ENCODE measurements at places on chromosomes 1 and 21.

- DNase-seq: no peak
Observed at GRCh38 chr21:15301736-15302135, 236.9 kb upstream of the NRIP1 start.

GRCh38 chr1:184941410-184941733 lies 32.9 kb downstream of the NIBAN1 start:
- no peak for DNase-seq

DNA sequence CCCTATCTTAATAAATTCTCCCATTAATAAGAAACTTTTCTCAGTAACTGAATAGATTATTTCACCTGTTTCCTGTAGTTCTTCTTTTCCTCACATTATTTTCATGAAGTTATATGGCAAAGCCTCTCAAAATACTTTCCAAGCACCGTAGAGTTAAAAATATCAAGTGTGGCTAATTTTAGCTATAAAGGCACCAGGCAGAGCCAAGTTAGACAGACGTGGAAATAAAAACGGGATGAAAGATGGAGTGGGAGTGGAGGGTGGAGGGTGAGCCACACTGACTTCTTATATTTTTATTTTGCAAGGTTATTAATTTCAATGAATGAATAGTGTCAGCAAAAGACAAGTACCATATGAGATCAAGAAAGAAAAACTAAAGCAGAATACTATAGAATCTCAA lies 71.7 kb downstream of the ENAH start:
- no peak for DNase-seq

DNA sequence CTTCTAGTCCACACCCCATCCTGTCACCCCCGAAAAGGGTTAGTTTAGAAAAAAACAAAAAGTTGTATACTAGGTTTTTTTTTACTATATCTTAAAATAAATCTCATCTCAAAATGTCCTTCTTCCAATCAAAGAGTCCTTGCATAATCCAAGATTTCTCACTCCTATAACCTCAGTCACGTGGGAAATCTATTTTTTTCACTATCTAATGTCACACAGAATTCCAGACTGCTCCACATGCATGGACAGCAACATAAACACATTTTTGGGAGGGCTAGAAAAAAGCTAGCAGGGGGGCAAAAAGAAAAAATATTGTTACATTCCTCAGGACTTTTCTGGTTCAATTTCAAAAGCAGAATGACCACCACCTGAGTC lies 39.3 kb downstream of the TGFBR3 start:
- DNase-seq: no peak

- no peak for DNase-seq
Observed at GRCh38 chr21:44666401-44667320, at the start of gene KRTAP12-2. Gene KRTAP12-2 (minus strand): TSS chr21:44666927. CDS start chr21:44666886, 41 bp downstream.

DNA sequence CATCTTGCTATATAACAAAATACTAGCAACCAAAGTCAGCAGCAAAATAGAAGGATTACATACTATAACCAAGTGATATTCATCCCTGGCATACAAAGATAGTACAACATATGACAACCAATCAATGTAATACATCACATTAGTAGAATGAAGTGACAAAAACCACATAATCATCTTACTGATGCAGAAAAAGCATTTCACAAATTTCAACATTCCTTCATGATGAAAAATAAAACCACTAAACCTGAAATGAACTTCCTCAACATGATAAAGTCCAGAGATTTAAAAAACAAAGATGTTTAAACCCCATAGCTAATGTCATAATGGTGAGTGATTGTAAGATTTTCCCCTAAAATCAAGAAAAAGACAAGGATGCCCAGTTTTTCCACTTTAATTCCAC lies 18.6 kb downstream of the RO60 start:
- no peak for DNase-seq

- no peak for DNase-seq
Observed at GRCh38 chr1:167136191-167136614, 42.3 kb downstream of the STYXL2 start.

DNA sequence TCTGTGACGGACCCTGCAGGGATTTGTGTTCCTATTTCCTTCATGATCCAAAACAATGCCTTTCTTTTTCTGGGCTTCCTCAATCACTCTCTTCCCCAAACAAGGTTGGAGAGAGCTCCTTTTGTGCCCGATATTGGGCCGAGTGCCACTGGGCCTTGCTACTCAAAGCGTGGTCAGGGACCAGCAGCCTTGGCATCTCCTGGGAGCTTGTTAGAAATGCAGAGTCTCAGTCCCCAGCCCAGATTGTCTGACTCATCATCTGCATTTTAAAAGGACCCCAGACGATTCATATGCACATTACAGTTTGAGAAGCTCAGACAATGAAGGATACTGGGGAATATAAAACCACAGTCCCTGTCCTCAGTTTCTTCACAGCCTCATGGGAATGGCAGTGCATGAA lies 19.9 kb downstream of the ADORA1 start:
- no peak for DNase-seq

DNA sequence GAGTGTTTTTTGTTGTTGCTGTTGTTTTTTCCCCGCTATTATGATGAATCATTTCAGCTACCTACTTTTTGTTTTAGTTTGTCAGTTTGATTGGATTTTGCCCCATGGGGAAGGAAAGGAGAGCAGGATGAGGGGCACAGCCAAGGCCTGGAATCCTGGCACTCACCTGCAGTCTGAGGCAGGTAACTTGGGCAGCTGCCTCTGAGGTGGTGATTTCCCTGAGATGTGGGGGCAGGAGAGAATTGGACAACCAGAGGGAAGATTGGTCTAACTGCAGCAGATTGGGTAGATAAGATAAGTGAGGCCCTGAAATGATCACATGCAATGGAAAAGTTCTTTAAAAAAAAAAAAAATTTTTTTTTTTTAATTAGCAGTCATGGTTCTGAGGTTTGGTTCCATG lies 1.5 kb upstream of the LAX1 start:
- no peak for DNase-seq

GRCh38 chr1:155295183-155295941 lies 5.9 kb downstream of the PKLR start:
- DNase-seq: no peak

DNA sequence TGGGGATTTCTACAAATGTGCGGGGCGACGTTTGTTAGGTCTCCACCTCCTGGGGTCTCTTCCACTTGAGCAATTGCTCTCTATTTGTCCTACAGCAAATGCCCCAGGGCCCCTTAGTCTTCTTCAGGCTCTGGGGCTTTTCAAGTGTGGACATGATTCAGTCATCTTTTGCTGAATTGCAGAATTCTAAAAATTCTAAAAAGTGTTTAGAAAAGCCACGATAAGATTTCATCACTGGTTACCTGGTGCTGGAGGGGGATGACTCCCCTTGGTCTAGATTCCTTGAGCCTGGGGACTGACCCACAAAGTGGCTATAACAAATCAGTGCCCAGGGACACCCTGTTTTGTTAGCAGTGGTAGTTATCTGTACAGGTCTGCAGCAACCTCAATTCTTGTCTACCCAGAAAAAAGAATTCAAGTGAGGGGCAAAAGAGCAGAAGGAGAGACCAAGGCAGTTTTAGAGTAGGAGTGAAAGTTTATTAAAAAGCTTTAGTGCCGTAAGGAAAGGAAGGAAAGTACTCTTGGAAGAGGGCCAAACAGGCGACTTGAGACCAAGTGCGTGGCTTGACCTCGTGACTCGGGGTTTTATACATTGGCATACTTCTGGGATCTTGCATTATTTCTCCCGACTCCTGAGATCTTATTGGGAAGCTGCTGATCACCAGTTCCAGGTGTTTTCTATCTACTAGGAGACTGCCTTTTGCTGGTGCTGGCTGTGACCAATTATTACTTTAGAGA lies 25.2 kb downstream of the PROK1 start:
- no peak for DNase-seq

DNA sequence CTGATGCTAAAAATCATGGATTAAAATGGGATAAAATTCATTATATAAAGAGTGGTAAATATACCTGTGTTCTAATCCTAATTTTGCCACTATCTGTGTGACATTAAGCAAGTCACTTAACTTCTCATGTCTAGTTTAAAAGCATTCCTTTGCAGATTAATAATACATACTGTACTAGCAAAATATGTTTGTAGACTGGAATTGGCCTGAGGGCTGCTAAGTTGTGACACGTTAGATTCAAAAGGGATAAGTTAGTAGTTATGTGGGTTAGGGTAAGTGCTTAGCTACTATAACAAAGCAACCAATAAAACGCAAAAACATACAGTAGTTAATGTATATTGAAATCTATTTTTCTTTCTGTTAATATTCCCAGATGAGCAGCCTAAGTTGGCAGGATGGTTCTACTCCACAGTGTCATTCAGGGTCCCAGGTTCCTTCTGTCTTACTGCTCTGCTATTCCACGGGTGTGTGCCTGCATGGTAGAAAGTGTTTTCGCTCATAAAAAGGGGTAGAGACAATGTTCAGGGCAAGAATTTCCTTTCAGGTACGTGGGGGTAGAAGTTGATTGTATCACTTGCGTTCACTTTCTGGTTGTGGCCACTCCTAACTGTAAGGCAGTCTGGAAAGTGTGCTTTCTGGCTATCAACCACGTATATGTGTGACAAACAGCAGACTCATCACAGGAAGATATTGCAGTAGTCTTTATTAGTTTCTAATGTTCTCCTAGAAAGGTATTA lies 239.8 kb downstream of the NFIA start:
- DNase-seq: no peak

GRCh38 chr1:220767312-220768125 lies 19.2 kb upstream of the MTARC1 start:
- no peak for DNase-seq

DNA sequence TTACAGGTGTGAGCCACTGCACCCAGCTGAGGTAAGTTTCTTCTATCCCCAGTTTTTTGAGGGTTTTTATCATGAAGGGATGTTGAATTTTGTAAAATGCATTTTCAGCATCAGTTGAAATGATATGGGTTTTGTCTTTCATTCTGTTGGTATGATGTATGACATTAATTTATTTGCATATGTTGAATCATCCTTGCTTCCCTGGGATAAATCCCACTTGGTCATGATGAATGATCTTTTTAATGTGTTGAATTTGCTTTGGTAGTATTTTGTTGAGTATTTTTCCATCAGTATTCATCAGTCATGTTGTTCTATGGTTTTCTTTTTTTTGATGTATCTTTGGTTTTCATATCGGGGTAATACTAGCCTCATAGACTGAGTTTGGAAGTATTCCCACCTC lies 141.0 kb downstream of the RPS6KC1 start:
- no peak for DNase-seq

DNA sequence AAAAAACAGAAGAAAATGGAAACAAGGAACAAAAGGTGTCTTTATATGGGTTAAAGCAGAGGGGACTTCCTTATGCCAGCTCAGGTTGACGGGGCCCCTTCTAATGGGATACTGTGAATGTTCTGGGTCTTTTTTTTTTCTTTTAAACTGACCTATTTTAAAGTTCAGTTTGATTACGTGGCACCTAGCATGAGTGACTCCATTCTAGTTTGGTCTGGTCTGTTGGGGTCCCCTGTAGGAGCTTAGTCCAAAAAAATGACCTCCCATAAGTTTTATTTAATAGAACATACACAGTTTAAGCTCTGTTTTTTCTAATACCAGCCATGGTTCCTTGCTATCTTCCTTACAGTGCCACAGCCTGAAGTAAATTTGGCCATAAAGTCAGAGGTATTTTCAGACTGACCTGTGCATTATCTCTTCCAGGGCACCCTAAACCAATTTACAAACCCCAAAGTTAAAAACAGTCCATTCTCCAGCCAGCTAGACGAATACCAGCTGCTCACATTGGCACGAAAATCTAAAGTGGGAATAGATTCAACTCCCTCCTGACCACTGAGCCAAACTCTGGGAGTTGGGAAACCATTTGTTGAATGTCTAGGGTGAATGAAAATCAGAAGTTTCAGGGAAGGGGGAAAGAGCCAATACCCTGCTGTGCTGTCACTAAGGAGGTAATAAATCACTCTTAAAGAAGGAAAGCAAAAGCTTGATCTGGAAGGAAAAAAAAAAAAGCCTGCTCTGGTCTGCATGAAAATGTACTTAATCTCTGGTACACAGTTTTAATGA lies 42.4 kb downstream of the AKNAD1 start:
- no peak for DNase-seq

GRCh38 chr1:97869441-97869840 lies 51.4 kb downstream of the DPYD start:
- no peak for DNase-seq

GRCh38 chr1:110186558-110186957 lies 23.6 kb upstream of the KCNC4 start:
- DNase-seq: no peak

DNA sequence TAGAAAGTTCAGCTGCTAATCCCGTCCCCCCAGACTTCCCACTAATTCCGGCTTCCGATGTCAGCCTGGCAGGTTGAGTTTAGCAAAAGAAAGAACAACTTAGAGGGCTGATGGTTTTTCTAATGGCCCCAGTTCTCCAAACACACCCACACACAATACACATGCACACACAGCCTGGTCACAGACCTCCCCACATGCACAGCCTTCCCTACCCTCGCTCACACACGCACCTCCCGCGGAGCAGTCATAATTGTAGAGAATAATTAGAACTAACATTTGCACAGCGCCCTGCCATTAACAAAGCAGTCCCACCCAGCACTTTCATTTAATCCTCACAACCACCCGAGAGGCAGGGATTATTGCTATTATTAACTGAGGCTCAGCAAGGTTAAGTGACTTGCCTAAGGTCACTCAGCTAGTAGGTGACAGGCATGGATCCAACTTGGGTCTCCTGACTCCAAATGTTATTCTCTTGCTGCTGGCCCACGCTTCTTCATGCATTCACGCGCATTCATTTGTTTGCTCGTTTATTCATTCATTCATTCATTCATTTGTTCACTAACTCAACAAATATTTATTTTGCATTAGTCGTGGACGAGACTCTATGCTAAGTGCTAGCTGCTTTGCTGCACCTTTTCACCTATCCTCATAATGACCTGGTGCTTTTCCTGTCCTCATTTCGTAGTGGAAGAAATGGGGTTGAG lies 274.9 kb downstream of the FOXD2 start:
- no peak for DNase-seq

GRCh38 chr1:221625026-221625425 lies 116.9 kb downstream of the DUSP10 start:
- DNase-seq: no peak

DNA sequence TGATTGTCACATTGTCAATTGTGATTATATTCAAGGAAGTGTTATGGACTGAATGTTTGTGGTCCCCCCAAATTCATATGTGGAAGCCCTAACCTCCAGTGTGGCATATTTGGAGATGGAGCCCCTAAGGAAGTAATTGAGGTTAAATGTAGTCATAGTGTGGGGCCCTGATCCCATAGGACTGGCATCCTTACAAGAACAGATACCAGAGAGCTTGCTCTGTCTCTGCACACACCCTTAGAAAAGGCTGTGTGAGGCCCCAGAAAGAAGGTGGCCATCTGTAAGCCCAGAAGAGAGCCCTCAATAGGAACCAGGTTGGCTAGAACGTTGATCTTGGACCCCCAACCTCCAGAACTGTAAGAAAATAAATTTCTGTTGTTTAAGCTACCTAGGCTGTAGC lies 28.1 kb downstream of the VANGL1 start:
- DNase-seq: no peak

Measured in activated CD4-positive, alpha-beta T cell treated with anti-CD3 and anti-CD28 coated beads for 36 hours (primary cell).